NCI-H69 (cell line): ENCODE measurements at places on chromosomes 3 and 15.

GRCh38 chr15:56968821-56969220 lies 50.4 kb downstream of the TCF12 start:
- DNase-seq, result peak; percentile 17

GRCh38 chr3:73759297-73759711 lies 134.6 kb upstream of the PDZRN3 start:
- DNase-seq, result no peak

- no peak for DNase-seq
These were observed 548.4 kb downstream of the EDEM1 start for GRCh38 chr3:5735896-5736295.

DNA sequence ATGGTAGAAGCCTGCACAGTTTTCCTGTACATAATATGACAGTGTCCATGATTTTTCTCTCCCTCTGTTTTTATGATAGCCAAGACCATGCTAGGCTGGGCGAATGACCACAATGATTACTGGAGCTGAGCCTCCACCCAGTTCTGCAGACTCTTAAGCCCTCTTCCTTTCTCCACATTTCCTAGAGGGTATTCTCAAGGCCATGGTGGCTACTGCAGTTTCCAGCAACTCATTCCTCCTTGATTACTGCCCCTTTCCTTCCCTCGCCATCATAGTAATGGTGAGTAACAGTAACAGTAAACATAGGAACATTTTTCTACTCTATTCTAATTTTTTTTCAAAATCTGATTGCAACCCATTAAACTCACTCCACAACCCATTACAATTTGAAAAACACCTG lies 20.2 kb downstream of the TNIK start:
- no peak for DNase-seq
